Effector memory CD8-positive, alpha-beta T cell (primary cell): ENCODE measurements at places on chromosomes 2 and 18.

- no peak overlapping the region for H3K4me3 ChIP-seq
- DNase-seq: no peak
- H3K27me3 ChIP-seq: peaks cover 38% of the 10 kb centered on the region
- H3K4me1 ChIP-seq: peaks cover 3% of the 10 kb centered on the region
- H3K36me3 ChIP-seq: no peaks in the 10 kb centered on the region
- no peak overlapping the region for H3K27ac ChIP-seq
Measured at GRCh38 chr18:58221060-58221725, 177.2 kb downstream of the NEDD4L start.

DNA sequence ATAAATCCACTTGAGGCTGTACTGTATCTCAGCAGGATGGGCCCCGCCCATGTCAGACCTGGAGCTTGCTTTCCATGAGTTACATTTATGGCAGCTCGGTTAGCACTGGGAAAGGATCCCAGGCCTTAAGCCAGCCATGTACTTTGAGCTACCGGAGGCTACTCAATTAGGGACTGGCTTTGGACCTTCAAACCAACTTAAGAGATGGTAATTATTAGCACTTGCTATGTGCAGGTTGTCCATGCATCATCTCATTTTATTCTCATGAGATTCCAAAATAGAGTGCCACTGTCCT, 64.4 kb downstream of the ACTR2 start:
- H3K4me3 ChIP-seq: no peak overlapping the region
- peaks cover 11% of the 10 kb centered on the region for H3K27me3 ChIP-seq
- no peaks in the 10 kb centered on the region for H3K36me3 ChIP-seq
- H3K4me1 ChIP-seq: no peaks in the 10 kb centered on the region
- H3K27ac ChIP-seq: no peak overlapping the region

GRCh38 chr2:223100061-223100511, 48.1 kb downstream of the KCNE4 start:
- DNase-seq: no peak
- H3K27ac ChIP-seq: no peak overlapping the region
- H3K4me1 ChIP-seq: no peaks in the 10 kb centered on the region
- H3K4me3 ChIP-seq: no peak overlapping the region
- H3K27me3 ChIP-seq: no peaks in the 10 kb centered on the region

DNA sequence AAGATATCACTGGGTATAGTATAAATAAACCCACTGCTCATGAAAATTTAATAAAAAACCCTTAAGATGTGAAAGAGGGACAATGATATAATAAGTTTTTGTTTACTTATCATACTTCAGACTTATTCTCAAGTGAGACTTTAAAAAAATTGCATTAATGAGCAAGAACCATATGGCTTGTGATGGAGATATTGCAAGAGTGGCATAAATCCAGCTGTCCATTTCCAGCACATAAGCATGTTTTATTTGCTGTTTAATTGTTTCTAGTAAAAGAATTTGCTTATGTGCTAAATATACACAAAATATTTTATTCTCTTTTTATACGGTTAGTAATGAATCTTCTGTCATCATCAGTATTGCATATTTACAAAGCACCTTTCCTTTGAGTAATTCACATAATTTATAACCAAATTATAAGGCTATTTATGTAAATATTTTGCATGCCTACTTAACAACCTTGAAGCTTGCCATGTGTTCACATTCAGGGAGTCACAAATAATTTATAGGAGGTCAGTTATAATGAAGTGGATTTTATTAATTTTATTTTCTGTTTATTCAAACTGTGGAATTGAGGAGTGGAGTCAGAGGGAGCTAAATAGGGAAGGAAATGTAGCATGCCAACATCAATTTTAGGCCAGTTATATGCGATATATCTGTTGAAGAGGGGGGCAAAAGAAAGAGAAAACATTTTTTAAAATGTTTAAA, 318.5 kb upstream of the CWC22 start:
- H3K4me3 ChIP-seq: no peak overlapping the region
- no peak for DNase-seq
- H3K27ac ChIP-seq: no peak overlapping the region
- no peaks in the 10 kb centered on the region for H3K4me1 ChIP-seq

GRCh38 chr2:235936493-235936892, 231.7 kb downstream of the GBX2 start:
- H3K27me3 ChIP-seq: no peaks in the 10 kb centered on the region
- H3K36me3 ChIP-seq: peaks cover 16% of the 10 kb centered on the region
- H3K27ac ChIP-seq: no peak overlapping the region
- DNase-seq: no peak

GRCh38 chr2:176999301-176999700, 213.3 kb upstream of the HNRNPA3 start:
- no peaks in the 10 kb centered on the region for H3K36me3 ChIP-seq
- H3K27me3 ChIP-seq: no peaks in the 10 kb centered on the region
- peaks cover 8% of the 10 kb centered on the region for H3K4me1 ChIP-seq
- H3K4me3 ChIP-seq: no peak overlapping the region

DNA sequence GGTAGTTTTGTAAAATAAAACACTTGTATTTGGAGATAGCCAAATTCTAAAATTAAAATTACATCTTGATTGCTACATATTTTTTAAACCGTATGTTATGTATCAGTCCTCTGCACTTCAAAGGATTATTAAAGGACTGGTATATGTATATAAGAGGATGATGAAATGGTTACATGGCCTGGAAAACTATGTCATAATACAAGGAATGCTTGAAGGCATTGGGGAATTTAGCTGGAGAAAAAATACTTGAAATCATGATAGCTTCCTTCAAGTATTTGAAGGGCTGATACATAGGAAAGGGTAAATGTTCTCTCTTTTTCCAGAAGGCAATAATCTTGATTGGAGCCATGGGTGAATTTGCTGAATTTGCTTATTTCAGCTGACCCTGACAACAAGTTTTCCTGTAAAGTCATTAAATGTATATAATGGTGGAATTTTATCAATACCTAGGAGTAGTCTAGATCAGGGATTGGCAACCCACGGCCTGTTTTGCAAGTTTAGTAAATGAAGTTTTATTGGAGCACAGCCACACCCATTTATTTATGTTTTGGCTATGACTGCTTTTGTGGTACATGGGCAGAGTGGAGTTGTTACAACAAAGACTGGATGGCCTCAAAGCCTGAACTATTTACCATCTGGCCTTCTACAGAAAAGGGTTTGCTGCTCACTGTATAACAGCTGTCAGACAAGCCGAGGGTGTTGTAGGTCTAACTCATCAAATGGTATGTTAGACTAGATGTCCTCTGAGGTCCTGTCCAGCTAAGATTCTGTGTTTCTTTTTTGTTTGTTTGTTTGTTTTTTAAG, 34.4 kb downstream of the ACYP2 start:
- H3K4me3 ChIP-seq: no peak overlapping the region
- DNase-seq: no peak
- H3K4me1 ChIP-seq: no peaks in the 10 kb centered on the region
- H3K36me3 ChIP-seq: peaks cover 3% of the 10 kb centered on the region

GRCh38 chr2:80894486-80894885, 589.9 kb upstream of the LRRTM1 start:
- no peak overlapping the region for H3K27ac ChIP-seq
- H3K4me1 ChIP-seq: no peaks in the 10 kb centered on the region
- H3K27me3 ChIP-seq: no peaks in the 10 kb centered on the region
- H3K4me3 ChIP-seq: no peak overlapping the region
- H3K36me3 ChIP-seq: peaks cover 4% of the 10 kb centered on the region

DNA sequence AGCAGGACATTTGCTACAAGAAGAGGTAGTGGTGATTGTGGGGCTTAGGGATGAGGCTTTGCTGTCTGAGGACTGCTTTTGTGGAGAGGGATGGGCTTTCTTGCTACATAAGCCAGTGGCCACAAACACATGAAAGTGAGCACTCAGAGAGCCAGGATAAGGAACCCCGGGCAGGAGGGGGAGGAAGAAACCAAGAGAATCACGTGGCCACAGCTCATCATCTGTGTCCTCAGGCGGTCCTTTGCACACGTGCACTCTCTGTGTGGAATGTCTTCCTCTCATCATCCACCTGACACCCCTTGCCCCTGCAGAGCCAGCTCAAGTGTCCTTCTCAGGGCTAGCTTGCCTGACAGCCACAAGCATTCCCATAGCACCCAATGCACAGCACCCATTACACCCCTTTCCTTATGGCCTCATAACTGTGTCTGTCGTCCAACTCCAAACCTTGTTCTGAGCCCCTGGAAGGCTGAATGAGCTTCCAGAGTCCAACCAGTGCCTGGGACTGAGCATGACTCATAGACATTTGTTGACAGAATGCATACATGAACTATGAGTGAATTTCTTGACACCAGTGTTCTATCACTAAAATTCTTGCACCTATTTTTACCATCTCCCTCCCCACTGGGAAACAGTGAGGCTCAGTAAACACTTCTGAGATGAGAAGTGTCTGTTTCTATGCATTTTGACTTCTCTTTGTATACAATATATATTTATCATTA, 398.3 kb downstream of the ALK start:
- no peak overlapping the region for H3K27ac ChIP-seq
- peaks cover 49% of the 10 kb centered on the region for H3K27me3 ChIP-seq
- H3K4me3 ChIP-seq: no peak overlapping the region

DNA sequence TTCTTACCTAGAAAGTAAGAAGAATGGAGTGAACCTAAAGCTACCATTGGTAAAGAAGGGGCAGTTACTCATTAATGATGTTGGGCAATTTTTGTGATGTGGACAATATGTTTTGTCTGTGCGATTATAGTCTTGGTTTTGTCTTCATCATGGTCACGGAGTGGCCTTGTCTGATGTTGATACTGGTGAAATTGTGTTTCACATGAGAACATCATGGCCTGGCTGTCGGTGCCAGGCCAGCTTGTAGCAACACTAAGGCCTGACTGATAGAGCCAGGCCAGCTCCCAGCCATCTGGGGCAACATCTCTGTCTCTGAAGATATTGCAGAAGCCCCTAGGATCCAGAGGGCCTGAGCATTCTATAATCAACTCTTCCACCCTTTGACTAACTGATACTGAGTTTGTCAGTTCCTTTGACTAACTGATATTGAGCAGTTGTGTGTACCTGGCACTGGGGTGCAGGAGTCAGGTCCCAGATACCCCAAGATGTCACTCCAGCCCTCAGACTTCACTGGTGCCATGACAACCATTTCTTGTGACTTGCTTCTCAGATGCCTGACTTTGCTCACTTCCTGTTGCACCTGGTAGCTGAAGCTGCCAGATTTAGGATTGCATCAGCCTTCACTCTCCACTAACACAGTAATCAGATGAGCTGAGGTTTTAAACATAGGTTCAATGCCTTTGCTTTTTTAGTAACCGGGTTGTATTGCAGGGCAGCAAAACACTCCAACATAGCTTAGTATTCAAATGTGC, 62.5 kb downstream of the RPIA start:
- no peak for DNase-seq
- H3K27ac ChIP-seq: peak overlapping the region; percentile 50
- H3K27me3 ChIP-seq: no peaks in the 10 kb centered on the region
- no peaks in the 10 kb centered on the region for H3K4me1 ChIP-seq

DNA sequence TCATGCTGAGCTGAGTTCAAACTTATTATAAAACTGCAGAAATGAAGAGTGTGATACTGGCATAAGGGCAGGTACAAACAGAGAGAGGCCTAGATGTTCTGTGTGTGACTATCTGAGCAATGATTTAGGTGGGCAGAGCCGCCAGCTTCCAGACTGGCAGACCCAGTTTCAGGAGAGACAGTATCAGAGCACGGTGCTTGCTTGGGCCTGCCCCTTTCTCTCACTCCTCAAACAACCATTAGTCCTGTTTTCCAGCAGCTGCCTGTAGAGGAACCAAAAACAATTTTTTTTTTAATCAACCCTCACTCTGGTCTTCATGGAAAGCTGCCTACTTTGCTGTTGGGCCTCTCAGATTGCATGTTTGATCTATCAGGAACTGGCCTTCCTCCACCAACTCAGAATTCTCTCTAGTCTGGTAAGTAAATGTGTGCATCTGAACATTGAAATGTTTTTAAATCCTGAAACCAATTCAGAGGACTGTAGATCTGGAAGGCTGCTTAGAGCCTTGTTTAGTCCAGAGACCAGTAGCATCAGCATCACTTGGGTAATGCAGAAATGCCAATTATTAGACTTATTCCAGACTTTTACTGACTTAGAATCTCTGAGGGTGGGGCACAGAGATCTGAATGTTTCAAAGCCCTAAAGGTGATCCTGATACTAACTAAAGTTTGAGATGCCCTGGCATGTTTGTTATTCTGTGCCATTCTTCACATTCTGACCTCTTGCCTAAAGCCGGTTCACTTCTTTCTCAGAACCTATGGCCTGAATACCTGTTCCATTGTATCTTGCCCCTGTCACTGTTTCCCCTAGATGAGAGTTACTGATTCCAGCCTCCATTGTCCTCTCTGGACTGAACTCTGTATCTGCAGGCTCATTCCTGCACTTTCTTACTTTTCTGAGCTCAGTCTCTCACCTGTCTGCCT, 24.8 kb upstream of the CRIM1 start:
- H3K4me1 ChIP-seq: peaks cover 6% of the 10 kb centered on the region
- no peak overlapping the region for H3K4me3 ChIP-seq
- DNase-seq: no peak
- H3K27me3 ChIP-seq: peaks cover 4% of the 10 kb centered on the region
- H3K36me3 ChIP-seq: no peaks in the 10 kb centered on the region

GRCh38 chr2:220962556-220962955, 609.5 kb downstream of the EPHA4 start:
- H3K27me3 ChIP-seq: peaks cover 7% of the 10 kb centered on the region
- no peak for DNase-seq
- no peaks in the 10 kb centered on the region for H3K36me3 ChIP-seq
- no peak overlapping the region for H3K4me3 ChIP-seq

DNA sequence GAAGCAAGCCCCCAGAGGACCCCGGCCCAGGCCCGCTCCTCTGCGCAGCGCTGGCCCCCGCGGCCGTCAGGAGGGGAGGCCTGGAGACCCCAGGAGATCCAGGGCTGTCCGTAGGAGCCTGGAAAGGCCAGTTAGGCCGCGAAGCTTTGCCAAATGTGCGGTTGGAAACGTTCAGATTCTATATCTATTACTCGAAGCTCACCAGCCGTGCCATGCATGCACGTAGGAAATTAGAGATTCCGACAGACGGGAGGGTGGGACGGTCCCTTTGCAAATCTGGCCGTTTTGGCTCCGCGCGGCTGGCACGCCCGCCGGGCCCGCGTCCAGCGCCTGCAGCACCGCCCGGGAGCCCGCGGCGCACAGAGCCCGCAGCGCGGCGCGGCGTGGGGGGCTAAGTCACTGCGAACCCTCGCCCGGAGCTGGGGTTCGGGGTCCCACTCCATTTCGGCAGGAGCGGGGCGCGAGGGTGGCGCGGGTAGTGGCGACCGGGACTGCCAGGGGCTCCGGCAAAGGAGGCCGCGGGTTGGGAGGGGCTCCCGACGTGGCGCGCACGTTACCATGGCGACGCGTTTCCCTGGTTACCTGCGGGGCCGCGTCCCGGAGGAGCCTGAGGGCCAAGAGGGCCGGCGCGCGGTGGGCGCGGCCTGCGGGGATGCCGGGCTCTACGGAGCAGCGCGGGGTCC, 488.6 kb upstream of the SMIM21 start:
- no peaks in the 10 kb centered on the region for H3K36me3 ChIP-seq
- DNase-seq: no peak
- H3K4me1 ChIP-seq: no peaks in the 10 kb centered on the region
- no peak overlapping the region for H3K4me3 ChIP-seq

DNA sequence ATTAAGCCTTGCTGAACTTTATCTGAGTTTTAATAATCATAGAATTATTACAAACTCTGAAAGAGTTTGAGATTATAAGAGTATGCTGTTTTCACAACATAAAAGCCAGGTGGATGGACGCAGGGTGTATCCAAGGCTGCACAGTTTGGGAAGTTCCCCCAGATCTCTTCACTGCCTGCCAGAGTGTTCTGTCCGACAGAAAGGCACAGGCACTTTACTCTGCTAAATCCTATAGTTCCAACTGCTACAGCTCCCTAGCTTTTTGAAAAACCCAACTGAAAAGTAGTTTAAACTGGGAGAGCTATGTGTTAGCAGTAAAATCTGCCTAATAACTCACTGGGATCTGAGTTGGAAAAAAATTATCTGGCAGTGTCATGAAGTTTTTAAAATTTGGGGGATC, 38.0 kb downstream of the MFSD6 start:
- H3K36me3 ChIP-seq: no peaks in the 10 kb centered on the region
- DNase-seq: no peak
- no peak overlapping the region for H3K27ac ChIP-seq
- H3K4me1 ChIP-seq: peaks cover 37% of the 10 kb centered on the region
- H3K27me3 ChIP-seq: no peaks in the 10 kb centered on the region
- H3K4me3 ChIP-seq: peak overlapping the region; percentile 16
